ENCODE measurements at places on chromosomes 2 and 18.
A peak's percentile ranks its signal among the peaks of the same experiment; 100 is the strongest.

DNA sequence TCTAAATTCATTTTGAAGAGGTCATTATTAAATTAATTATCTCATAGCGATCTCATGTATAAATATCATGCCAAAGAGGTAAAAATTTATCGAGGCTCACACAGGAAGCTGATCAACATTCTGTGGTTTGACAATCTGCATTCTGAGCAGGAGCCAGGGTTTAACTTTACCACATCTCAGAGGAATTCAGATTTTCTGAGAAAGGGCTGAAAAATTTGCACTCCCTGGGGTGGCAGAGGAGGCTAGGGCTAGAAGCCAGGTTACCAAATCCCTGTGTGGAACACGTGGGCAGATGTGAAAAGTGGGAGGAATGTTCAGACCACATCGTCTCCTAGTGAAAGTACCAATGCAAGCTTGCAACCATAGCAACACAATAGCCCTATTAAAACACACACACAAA lies 63.5 kb upstream of the CTLA4 start:
- peak; percentile 75 for DNase-seq

- no peak for DNase-seq
These were observed 59.0 kb downstream of the E2F6 start for GRCh38 chr2:11406958-11407381.

DNA sequence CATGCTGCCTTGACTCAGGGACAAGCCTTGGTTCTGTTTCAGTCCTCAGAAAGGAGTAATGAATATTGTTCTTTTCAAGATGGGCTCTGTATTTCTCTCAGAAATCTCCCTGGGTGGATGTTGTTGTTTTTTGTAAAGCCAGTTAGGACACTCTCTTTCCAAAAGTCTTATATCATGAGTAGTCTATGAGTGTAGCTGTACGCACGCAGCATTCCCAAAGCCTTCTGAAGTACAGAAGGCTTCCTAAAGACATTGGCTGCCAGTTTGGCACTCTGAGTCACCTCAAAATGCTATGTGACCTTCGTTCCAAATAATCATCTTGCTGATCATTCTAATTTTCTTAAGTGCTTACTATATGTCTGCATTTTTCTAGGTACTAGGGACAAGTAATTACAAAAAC lies 16.7 kb upstream of the GTF2A1L start:
- DNase-seq = no peak

DNA sequence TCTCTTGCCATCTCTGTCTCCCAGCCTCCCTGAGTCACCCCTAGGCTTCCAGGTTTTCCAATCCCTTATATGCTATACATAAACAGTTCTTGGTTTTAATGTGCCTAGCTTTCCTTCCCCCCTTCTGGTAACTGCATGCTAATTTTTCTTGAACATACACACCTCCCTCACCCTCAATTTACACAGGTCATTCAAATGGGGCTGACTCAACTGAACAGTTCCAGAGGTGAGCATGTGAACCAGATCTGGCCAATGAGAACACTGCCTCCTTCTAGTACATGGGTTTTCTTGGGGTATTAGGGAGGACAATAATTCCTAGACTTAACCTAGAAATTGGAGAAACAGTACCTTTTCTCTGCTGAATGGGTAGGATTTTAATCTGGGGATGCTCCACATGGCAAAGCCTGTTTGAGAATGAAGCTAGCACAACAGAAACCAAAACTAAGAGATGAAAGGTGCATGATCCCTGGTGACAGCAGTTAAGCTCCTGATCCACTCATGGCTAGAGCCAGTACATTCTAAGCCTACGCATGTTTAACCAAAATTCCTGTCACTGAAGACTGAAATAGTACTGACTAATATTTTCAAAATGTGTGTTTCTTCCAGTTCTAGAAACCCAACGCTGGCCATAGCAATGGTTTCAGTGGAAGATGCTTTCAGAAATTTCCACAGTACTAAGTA lies 11.8 kb downstream of the SLC25A12 start:
- no peak for DNase-seq

DNA sequence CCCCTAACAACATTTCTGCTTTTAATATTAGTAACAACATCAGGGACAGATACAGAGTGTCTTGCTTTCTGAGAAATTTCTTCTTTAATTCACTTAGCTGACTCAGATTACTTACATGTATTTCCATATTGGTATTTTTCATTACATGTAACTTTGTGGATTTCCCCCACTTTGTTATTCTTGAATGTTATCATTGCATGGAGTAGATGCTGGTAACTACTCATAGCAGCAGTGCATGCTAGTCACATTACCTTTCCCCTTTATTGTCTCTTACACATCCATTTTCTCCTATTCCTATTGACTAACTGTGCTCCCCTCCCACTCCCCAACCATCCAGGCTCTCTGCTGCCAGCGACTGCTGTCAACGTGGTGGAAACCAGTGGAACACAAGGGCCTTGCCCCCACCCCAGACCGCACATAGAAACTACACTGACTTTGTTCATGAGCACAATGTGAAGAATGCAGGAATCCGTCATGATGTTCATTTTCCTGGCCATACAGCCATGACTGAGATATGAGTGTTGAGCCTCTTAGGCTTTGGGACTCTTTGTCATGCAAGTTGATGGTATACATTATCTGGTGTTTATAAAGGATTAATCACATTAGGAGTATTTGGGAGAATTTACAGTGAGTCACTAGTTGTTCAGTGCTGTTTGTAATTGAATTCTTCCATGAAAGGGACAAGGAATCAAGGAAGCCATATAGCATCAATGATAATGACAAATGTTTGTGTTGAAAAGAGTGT lies 91.0 kb downstream of the EPB41L5 start:
- DNase-seq = peak; percentile 8

DNA sequence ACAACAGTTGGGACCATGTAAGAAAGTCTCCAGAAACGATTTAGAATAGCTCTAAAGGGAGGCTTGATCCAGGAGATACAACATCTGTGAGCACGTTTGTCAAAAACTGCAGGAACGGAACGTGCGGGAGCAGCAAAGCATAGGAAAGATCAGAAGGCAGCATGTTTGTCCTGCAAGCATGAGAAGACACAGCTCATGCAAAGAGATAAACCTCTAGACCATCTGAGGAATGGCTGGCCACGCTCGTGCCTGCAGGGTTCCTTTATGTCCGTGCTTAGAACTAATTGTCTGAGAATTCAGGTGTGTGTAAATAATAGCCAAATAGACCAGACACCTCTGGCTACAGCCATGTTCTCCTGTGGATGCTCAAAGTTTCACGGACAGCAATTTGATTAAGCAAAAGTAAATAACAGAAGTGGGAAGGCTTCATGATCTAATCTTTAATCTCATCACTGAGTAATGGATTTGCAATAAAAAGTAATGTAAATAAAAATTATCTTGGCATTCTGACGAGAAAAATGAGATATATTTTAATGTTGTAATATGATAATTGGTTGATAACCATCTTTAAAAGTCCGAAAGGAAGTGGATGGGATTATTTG lies 534.8 kb upstream of the CDH7 start:
- no peak for DNase-seq
